ENCODE measurements at places on chromosomes 3 and 15. TPM values are rescaled to one million over a fixed set of nuclear protein-coding genes. Genes with fewer than 3 reads are reported as not detected.
A peak's percentile ranks its signal among the peaks of the same experiment; 100 is the strongest.

GRCh38 chr15:68352401-68353062 is 75.0 kb downstream of the FEM1B start:
- DNase-seq = peak; percentile 51

Gene HIGD2B
- polyA plus RNA-seq = not detected

DNA sequence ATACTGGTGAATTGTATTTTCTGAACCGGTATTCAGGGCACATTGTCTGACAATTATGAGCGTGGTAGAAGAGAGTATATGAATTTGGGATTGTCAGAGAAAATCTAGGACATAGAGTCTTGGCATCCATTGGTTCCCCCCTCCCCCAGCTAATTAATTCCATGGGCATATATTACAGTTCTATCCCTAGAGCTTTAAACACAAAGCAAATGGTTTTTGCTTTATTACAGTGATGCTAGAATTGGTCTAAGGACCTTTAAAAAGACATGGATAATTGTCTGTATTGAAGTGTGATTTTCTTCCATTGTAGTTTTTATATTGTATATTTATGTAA is 91.3 kb downstream of the FNDC3B start:
- no peak for DNase-seq

Gene IGSF11
- polyA plus RNA-seq = 0.55 TPM

Gene ROBO1
- 3.2 TPM for polyA plus RNA-seq

- no peak for DNase-seq
Measured at GRCh38 chr3:135023996-135024658, 229.1 kb downstream of the EPHB1 start.

- DNase-seq = peak; percentile 60
Measured at GRCh38 chr3:4417449-4417848, 49.6 kb downstream of the SUMF1 start.

- DNase-seq = no peak
Measured at GRCh38 chr15:56165234-56165633, 78.4 kb downstream of the RFX7 start.

Gene GOLGA6L6
- not detected for polyA plus RNA-seq

DNA sequence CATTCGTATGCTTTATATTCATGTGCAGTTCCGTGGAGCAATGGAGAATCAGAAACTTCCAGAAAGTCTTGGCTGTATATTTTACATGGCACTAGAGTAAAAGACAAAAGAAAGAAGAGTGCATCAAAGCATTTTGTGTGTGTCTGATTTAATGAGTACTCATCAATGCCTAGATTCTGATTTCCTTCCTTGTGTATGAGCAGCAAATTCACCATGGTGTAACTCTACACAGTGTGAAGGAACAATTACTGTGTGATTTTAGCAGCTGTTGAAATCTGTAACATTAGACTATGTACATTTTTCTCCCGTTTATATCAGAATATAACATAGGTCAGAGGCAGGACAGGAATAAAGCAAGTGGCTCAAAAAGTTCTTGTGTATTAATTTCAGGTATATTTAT is 102.0 kb upstream of the TSC22D2 start:
- no peak for DNase-seq

DNA sequence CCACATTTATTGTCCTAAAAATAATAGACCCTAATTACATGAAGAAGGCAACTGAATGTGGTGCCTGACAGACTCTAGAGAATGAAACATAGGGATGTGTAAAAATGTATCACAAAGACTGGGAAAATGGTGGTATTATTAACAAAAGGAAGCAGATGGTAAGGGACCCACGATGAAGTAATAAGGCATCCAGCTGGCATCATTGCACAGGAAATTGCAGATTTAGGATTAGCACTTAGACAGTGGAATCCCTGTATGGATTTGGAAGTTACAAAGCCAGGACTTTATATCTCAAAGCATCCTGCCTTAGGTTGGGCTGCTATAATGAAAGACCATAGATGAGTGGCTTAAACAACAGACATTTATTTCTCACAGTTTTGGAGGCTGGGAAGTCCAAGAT is 104.3 kb downstream of the PPM1L start:
- DNase-seq = no peak

DNA sequence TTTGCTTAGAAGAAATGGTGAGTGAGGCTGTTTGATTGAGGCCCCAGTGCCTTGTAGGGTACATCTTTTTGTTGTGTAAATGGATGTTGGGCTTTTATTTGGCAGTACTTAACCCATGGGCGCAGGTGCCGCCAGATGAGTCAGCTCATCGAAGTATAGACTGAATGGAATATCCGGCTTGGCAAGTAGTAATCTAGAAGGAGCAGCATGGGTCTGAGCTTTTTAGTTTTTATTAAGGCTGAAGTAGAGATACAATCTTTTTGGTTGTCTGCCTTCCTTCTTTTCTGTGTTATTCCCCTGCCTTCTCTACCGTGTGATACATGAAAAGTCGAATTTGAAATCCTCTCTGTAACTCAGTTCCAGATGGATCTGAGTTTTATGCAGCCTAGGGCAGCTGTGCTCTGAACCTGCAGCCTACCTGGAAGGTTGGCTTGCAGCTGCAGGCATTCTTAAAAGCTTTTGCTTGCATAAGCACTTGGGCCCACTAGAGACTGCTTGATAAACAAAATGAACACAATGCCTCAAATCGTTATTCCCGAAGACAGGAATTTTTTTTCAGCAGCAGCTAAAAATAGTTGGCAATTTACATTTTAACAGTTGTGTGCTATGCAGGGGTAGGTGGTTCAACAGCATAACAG is 177.5 kb upstream of the CGNL1 start:
- no peak for DNase-seq

DNA sequence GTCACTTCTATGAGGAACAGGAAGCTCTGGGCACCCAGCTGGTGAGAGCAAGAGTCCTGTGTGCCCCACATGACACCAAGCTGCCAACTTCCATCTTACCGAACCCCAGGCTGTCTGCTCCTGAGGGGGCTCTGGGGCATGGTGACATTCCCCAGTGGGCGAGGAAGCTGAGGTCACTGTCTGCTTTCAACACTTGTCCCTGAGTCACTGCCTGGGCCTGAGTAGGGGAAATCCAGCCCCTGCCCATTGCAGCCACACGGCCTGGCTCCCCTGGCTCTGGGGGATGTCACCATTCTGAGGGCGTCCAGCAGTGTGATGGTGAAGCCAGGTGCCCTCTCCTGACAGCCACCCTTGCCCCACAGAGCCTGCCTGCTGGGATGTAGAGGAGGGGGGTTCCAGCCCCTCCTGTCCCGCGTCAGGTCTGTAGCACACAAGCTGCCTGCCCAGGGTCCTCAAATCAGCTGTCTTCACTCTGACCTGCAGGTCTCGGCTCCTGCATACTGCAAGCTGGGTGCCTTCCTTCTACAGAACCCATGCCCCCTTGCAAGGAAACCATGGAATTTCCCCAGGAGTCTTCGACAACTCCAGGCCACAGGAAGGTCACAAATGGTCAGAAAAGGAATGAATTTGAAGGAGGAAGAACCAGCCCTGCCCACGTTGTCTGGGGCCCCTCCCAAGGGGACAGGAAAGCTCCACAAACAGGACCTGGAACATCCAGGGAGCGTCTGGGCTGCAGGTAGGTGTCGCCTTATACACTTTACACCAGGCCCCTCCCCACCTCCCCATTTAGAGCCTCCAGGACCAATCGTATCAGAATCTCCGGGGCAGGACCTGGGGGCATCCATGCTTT is 69.9 kb upstream of the GATM start:
- DNase-seq = no peak

DNA sequence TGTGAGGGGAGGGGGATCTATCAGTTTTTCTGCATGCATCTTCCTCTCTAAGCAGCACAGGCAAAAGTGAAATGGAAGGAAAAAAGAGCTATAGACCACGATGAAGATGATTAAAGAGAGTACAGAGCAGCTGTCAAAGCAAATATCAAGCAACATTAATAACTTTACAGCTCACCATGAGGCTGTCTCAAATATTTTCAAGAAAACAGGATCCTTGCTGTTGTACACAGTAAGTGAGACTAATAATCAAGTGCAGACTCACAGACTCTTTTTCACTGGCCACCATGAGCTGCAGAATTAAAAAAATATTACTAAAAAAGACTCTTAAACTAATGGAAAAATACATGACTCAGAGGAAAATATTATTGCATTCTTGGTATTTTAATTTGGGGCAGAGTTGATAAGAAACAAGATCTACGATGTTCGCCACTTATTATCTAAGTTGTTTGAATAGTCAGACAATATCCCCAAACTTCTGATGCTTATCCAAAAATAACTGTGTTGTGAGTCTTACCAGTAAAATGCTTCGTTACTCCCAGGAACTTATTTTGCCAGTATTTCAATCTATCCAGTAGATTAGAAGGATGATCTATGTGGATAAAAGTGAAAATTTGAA is 817.5 kb upstream of the ALCAM start:
- no peak for DNase-seq

DNA sequence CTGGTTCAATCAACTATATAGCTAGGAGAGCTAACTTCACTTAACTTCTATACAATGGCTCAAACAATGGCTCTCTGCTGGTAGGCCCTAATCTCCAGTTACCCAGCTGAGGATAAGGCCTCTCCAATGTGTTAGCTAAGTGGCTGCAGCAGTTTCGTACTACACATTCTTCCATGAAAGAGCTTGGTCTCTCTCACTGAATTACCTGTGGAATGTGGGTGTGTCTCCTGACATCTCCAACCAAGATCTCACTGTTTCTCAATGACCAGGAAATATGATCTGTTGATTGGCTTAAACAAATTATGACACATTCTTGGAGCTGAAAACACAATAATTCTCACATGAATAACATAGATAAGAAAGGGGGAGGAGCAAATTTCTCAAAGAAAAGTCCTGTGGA is 169.8 kb upstream of the ROBO1 start:
- DNase-seq = no peak

Gene CRTAP
- polyA plus RNA-seq = 165 TPM

DNA sequence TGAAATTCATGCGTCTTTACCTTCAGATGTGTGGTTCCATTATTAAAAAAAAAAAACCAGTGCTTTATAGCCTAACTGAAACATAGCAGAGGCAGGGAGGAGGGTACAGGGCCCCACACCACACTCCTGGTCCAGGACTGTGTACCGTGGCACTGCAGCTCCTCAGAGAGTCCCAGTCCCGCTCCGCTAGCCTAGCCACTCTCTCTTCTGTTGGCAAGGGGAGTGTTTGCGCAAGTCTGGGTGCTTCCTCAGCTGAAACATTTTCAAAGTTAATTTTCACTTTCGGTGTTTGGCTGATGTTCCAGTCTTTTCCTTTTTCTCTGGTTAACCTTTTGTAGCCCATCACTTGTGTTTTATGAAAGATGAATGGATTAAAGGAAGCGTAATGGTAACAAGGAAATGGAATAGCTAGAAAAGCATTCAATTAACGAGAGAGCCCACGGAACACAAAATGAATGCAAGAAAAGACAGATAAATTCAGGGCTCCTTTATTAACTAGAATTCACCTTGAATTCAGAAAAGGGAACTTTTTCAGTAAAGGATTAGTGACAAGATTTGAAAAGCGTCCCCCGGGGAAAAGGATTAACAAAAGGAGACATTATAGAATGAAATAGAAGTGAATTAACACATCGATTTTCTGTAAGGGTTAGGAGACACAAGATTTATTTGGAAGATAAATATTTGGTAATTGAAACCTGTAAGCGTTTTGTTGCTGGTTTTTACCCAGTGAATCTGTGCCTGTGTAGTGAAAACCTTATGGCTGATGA is 177.0 kb downstream of the CACNA2D3 start:
- DNase-seq = no peak

- DNase-seq = no peak
Measured at GRCh38 chr15:83904107-83905040, 250.5 kb downstream of the ADAMTSL3 start.

DNA sequence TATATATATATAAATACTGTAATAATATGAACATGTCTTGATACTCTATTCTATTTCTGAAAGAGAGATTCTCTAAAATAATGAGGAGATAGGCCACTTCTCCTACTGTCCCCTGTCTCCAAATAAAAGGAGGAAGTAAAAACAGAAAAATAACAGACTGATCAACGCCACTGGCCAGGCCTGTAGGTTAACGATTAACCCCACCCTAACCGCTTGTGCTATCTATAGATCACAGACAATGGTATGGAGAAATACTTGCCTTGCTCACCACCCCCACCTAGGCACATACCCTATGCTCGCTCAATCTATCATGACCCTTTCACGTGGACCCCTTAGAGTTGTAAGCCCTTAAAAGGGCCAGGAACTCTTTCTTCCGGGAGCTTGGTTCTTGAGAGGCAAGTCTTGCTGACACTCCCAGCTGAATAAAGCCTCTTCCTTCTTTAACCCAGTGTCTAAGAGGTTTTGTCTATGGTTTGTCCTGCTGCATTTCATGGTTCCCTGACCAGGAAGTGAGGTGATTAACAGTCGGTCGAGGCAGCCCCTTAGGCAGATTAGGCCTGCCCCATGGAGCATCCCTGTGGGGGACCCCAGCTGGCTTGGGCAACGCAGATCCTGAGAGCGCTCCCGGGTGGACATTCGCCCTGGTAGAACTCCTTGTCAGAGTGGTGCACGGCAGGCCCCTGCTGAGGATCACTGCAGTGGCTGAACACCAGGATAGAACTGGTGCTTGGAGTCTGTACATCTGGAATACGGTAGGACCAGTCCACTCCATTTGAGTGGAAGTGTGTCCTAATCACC is 521.8 kb upstream of the CNTN3 start:
- DNase-seq = no peak

- no peak for DNase-seq
Measured at GRCh38 chr15:93848076-93848475, 383.3 kb upstream of the MCTP2 start.

Gene IL17RB
- 4.5 TPM for polyA plus RNA-seq

DNA sequence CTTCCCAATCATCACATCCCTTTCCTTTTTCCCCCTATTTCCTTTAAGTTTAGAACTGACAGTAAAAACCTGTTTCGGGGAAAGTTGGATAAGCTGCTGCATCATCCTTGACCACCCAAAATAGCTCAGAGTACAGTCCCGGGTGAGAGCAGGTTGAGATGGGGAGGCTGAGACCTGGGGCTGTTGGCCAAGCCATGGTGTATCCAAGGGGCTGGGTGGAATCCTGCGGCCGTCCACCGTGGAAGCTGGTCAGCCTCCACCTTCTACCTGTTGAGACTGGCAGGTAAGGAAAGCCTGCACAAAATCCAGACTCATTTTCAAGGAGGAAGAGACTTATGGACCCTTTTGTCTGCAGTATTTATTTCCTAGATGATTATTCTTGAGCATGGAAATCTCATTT is 128.2 kb upstream of the PLXNA1 start:
- no peak for DNase-seq

DNA sequence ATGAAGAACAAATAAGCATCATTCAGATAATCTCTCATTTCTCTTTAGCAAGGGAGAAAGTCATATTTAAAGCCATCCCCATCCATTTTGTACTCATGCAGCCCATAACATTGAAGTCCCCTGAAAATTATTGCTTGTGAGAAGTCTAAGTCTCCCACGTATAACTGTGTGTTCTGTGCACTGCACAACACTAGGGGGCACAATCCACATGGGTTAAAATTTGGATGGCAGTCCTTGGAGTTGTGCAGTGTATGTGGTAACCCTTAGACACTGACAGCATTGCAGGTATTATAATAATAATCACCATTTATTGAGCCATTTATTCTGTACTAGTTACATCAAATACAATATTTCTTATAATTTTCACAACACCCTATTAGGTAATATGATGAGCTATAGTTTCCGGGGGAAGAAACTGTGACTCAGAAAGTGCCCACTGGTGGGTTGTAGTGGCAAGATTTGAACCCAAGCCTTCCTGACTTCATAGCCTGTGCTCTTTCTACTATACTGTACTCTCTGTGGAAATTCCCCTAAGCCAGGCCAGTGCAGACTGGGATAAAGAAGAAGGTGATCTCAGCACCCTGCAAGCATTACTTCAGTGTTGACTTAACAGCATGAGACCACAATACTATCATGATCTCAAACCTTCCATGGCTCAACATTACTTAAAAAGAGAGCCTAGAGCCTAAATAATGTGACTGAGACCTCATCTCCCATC is 15.7 kb downstream of the KCNAB1 start:
- DNase-seq = no peak

Gene WWTR1
- polyA plus RNA-seq = 61.6 TPM

All from stomach (tissue), 19 donors.